Cardiac septum (tissue), 1 donor: ENCODE measurements at places on chromosomes 7 and 10.

GRCh38 chr7:98100088-98100487, 6.6 kb upstream of the LMTK2 start:
- no peak for DNase-seq

GRCh38 chr10:61663466-61663865, 737 bp downstream of the CABCOCO1 start:
- DNase-seq, result no peak

GRCh38 chr10:71475243-71475871, 78.6 kb downstream of the CDH23 start:
- DNase-seq, result no peak

GRCh38 chr10:101769541-101770180, 6.3 kb downstream of the FGF8 start:
- peak; percentile 43 for DNase-seq

DNA sequence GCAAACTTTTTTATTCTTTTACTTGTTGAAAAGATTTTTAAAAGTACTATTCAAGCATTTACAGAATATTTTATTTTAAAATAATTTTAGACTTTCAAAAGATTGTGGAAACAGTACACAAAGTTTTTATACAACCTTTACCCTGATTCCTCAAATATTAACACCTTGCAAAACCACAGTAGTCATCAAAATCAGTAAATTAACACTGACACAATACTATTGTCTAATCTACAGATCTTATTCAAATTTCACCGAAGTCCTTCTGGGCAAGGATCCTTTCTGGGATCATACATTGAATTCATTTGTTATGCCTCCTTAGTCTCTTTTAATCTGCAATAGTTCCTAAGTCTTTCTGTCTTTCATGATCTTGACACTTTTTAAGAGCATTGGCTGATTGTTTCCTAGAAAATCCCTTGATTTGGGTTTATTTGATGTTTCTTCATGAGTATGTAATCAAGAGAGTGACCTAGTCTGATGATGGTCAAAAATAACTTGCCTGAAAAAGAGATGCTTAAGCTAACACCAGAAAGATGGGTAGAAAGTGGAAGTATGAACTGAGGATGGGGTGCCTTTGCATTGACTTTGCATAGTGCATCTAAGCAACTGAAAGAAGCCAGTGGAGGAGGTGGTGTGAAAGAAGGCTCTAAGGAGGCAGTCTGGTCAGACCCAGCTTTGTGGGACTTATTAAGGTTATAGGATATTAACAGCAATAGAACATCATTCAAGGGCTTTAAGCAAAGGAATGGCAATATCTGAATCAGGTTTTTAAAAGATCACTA, 9.7 kb downstream of the STAMBPL1 start:
- no peak for DNase-seq

- DNase-seq, result no peak
Measured at GRCh38 chr10:50648089-50648934, 24.6 kb upstream of the SGMS1 start.

DNA sequence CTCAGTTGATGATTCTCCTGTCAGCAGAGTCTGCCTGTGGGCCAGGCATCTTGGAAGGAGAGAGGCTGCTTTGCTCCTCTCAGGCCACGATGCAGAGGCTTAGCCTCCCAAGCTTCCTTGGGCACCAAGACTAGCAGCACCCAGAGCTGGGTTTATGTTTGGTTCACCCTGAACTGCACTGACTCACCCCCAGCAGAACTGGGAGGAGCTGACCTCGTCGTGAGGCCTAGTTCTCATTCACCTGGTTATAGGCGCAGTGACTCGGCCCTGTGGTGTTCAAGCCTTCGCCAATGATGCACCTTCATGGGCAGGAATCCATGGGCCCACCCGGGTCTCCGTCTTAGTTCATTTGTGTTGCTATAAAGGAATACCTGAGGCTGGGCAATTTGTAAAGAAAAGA, 122.0 kb upstream of the ZNF438 start:
- DNase-seq, result no peak

- no peak for DNase-seq
Measured at GRCh38 chr7:116588225-116588624, 63.4 kb downstream of the CAV1 start.

- DNase-seq, result no peak
Measured at GRCh38 chr7:602341-603141, 82.9 kb upstream of the PDGFA start.

GRCh38 chr7:157694376-157694665, 357.5 kb downstream of the DNAJB6 start:
- no peak for DNase-seq

GRCh38 chr10:68327889-68328786, 3.7 kb upstream of the HNRNPH3 start:
- DNase-seq, result no peak

GRCh38 chr7:90977056-90977455, 287.2 kb upstream of the FZD1 start:
- DNase-seq, result no peak

DNA sequence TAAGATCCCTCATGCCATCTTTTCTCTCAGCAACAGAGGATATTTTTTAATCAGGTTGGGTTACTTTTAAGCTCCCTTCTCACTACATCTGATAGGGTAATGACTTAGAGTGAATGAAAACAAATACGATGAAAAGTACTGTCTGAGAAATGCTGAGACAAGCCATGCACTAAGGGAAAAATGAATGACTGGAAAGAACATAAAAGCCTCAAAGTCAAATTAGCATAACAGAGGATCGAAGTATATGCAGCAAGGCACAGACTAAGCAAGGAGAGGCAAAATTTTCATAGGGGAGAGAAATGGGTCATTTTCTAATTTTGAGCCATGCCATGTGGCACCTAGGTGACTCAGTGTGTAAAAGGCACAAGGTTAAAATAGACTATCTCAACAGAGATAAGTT, 8.5 kb upstream of the POT1 start:
- DNase-seq, result no peak

DNA sequence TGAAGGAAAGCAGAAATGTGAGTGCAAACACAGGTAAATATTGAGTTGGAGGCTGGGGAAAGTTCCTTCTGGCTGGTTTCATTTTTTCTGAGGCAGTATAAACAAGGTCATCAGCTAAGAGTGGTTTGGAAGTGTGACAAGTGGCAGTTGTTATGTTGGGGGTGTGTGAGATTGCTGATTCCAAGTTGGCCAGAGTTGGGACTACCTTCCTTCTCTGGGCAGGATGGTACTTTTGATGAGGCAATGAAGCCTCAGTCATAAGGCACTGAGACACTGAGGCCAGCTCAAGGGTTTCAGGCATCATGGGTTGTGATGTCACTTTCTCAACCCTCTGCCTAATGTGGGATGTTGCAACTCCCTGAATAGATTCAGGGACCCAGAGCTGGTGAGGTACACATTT, 8.2 kb upstream of the PTTG1IP2 start:
- no peak for DNase-seq

DNA sequence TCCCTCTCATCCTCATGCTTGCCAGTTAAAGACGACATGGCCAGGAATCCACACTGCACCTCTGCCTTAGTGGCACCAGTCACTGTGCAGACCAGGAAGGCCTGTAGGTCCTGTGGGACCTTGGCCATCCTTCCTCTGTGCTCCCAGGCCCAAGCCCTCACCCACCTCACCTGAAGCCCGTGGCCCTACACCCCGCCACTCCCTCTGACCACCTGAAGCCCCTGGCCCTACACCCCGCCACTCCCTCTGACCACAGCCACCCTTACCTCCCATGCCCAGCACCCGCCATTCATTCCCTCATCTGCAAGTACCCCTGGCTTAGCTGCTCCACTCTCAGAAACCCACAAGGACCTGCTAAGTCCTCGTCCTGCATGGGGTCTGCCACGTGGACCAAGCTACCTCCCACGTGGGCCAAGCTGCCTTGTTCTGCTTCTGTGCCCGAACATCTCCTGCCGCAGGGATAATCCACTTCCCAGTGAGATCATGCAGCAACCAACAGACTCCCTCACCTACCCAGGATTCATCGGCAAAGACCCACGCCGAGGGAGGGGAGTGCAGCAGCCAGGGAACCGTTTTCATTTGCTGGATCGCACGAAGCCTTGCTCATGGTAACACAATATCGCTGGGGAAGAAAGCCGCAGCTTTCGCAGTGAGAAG, 151.2 kb downstream of the TCERG1L start:
- no peak for DNase-seq

DNA sequence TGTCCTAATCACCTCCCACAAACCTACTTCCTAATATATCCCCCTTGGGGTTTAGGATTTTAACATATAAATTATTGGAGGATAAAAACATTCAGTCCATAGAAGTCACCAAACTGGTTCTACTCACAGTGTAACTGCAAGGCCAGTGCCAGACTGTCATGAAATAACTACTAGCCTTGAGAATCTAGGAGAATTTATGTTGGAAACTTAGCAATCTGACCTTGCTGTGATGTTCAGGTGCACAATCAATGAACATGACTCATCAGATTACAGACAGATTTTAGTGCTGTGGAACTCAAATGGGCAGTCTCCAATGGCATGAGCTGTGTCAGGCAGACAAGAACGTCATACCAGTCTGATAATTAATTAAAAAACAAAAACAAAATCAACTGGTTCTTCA, 571.4 kb upstream of the IGFBP3 start:
- no peak for DNase-seq

DNA sequence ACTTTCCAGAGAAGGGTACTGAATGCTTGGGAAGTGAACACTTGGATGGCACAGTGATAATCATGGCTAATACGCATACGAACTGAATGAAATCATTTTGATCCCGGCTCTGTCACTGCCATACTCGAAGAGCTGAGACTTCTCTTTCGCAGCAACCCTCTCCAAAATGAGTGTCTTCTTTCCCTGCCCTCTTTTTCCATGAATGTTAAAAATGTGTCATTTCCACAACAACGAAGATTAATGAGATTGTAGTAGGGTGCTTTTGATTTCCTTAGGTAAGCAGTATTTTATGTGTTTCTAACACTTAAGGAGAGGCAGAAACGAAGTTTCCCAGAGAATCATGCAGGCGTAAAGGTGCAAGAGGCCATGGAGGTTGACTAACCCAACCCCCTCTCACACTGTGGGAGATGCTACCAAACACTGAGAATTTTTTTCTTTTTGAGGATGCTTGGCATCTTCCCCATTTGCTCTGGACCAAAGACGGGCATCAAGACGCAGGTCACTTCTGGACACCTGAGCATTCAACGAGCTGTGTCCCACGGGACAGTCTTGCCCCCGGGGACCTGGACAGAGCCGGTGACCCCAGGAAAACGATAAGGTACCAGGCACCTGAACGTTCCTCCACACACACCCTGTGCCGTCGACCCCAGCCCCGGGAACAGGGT, 823 bp downstream of the COPG2 start:
- no peak for DNase-seq

DNA sequence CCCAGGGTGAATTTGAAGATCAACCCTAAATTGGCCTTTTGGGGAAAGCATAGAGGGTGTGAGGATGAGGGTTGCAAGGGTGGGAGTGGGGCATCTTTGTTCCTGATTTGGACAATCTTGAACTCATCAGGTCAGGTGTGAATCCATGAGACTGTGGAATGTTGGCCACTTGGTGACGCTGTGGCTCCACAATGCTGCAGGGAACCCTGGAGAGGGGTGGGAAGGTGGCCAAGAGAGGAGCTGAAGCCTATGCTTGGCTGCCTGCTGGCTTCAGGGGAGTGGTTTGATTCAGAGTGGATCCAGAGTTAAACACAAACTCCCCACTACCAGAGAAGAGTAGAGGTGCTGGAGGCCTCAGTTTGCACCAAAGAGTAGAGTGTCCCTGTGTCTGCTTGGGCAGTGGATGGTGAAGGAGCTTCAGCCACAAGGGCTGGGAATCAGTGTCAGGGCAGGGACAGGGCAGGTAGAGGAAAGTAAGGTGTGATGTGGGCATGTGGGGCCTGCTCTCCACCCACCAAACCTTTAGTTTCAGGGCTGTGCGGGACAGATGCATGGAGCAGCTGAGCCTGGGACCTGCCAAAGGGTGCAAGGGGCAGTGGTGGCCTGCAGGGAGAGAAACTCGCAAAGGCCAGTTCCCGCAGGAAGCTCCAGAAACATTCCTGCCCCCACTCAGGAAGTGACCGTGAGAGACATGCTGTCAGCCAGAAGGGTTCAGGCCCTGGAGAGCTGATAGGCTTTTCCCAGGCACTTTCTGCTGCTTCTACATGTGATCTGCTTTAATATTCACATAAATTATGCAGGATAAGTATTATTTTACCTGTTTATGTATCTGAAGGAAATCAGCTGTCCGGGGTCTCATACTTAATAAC, 81.0 kb upstream of the PRSS58 start:
- no peak for DNase-seq

- DNase-seq, result no peak
Measured at GRCh38 chr10:69449841-69450240, 1.4 kb upstream of the TSPAN15 start.

- no peak for DNase-seq
Measured at GRCh38 chr7:2460641-2461040, 15.6 kb downstream of the GRIFIN start.

- DNase-seq, result no peak
Measured at GRCh38 chr7:10460474-10460873, 513.2 kb upstream of the PHF14 start.

DNA sequence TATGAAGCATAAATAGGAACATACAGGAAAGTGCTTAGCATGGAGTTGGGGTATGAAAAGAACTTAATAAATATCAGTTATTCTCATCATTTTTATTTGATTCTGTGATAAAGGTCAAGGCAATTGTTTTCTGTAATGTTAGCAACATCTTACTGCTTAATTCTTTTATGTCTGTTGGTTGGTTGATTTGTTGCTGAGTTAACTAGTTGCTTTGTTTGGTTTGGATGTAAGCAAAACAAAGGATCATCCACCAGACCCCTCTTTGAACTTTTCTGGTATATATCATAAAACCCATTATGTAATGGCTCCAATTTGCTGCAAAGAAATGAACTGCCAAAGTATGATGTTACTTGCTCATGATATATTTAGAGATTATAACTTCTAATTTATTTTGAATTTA, 44.5 kb downstream of the CH25H start:
- DNase-seq, result no peak

DNA sequence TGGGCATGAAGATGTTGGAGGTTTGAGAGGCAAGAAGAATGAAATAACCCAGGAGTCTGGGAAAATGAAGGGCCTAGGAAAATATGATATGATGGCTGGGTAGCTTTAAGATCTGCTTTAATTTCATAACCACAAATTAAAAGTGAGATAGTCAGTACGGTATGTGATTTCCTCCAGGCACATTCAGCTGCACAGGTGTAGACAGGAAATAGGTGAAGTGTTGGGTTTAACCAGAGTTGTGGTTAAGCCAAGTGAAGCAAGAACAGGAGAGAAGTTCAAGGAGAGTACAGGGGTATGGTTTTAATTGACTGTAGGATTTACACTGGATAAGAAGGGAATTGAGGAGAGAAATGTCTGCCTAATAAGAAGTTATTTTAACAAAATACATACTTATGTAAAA, 2.6 kb downstream of the PNLIPRP3 start:
- DNase-seq, result no peak

- no peak for DNase-seq
Measured at GRCh38 chr7:98483276-98483963, 82.5 kb upstream of the BAIAP2L1 start.

DNA sequence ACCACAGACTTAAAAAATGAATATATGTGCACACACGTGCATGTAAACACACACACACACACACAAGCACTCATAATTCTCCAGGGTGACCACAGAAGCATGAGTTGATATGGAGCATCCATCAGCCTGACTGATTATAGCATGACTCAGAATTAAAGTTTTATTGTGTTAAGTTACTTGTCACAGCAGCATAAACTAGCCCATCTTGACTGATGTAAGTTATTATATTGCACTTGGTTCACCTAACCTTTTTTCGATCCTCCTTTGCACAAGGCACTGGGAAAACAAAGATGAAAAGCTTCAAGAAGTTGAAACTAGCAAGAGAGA, 18.8 kb upstream of the SLC35G1 start:
- no peak for DNase-seq

- DNase-seq, result no peak
Measured at GRCh38 chr10:103145046-103145445, 48.0 kb downstream of the NT5C2 start.

GRCh38 chr10:13711291-13711690, 124.5 kb downstream of the PRPF18 start:
- no peak for DNase-seq
